SJCRH30 (cell line): ENCODE measurements at places on chromosomes 1 and 21.
A peak's percentile ranks its signal among the peaks of the same experiment; 100 is the strongest.

DNA sequence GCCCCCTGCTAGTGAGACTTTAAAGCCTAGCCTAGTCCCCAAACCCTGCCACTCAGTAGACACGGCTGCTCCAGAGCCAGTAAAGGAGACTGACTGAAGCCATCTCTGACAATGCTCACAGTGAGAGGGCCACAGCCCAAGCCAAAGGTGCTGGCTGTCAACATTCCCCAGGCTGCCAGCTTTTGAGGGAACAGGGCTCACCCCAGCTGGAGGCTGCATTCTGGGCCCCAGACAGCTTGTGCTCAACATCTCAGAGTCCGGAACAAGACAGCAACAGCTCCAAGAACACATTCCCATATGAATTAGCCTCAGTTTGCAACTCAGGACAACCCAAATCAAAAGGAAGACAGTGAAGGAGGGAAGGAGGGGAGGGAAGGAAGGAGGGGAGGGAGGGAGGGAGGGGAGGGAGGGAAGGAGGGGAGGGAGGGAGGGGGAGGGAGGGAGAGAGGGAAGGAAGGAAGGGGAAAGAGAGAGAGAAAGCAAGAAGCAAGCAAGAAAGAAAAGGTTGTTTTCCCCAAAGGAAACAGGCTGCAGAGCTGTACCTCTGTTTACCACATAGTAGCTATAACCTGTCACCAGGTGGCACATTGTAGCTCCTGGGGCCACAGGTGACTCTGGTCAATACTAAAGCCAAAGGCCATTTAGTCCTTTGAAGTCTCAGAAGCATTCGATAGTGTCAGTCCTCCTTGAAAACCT, 5.4 kb downstream of the ARTN start:
- no peak for DNase-seq

GRCh38 chr1:43851561-43852338, 81.9 kb upstream of the ARTN start:
- DNase-seq: no peak

- DNase-seq: no peak
Observed at GRCh38 chr1:45854724-45855123, 51.3 kb downstream of the MAST2 start.

GRCh38 chr1:22670352-22670975, 17.4 kb downstream of the C1QB start:
- DNase-seq: no peak

- no peak for DNase-seq
Observed at GRCh38 chr1:42055061-42055460, 98.1 kb upstream of the GUCA2B start.

GRCh38 chr1:76613886-76614285, 253.4 kb upstream of the ST6GALNAC5 start:
- DNase-seq: no peak

GRCh38 chr1:229563701-229564100, 5.2 kb upstream of the ABCB10 start:
- peak; percentile 22 for DNase-seq

DNA sequence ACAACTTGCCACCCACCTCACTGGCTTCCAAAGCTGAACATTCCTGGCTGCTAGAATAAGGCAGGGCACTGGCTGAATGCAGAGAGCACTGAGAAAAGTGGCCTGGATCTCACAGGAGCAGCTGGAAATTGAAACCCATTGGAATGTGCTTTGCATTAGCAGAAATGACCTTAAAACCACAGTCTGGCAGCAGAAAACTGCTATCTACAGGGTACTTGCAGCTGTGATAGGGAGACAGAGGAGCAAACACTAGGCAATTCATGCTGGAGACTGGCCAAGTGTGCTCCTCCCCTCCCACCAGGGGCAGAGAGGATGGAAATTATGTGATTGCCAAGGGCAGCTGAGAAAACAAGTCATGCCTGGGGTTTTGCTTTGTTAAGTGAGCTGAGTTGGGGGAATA, 47.2 kb downstream of the HSD3B1 start:
- DNase-seq: peak; percentile 99

DNA sequence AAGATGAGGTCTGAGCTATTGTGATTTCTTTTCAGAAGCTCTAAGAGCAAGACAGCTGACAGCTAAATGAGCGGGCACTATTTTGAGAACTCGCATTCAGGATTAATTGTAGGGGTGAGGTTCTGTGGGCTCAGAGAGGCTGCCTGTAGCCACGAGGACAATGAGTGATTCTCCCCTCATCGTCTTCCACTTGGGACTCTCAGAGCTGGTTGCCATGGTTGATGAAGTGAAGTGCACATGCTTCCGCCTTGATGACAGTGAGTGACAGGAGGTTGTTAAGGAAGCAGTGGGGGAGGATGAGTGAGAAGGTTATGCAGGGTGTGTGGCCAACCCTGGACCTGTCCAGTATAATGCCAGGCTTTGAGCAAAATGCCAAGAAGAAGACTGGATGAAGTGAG, 341.7 kb downstream of the PCP4 start:
- DNase-seq: no peak

- peak; percentile 11 for DNase-seq
Observed at GRCh38 chr21:35981514-35982070, 78.7 kb downstream of the SETD4 start.

DNA sequence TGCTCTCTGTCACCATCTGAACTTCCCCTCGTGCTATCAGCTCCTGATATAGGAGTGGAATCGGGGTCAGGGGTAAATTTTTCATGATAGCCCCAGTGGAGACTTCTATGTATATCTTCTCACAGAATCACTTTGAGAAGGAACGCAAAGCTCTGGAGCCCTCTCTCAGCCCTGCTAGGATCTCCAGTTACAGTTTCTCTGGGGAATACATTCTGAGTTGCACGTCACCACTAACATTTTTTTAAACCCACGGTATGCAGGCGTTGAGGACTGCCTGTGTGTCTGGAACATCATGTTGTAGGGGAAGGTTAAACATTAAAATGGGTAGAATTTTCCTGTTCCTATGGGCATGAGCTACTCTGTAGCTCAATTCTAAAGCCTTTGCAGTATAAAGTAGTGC, 116.4 kb upstream of the FAM78B start:
- peak; percentile 19 for DNase-seq

GRCh38 chr1:197415221-197415620, 147.2 kb downstream of the CRB1 start:
- no peak for DNase-seq

- no peak for DNase-seq
Observed at GRCh38 chr1:179318491-179318890, 24.9 kb downstream of the SOAT1 start.

GRCh38 chr1:99745061-99745460, 21.4 kb downstream of the FRRS1 start:
- no peak for DNase-seq

DNA sequence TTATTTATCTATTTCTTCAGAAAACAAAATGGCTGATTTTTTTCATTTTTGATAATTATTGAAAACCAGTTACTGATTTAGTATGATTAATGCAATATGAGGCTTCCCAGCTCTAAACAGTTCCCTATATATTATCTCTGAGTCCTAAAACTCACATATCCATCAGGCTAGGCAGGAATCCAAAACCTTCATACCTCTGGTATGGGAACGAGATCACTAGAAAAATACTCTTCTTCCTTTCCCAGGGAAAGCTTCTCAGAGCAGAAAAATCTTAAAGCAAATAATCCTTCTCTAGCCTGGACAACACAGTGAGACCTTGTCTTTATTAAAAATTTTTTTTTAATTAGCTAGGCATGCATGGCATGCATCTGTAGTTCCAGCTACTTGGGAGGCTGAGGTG, 42.5 kb downstream of the KDM5B start:
- no peak for DNase-seq

DNA sequence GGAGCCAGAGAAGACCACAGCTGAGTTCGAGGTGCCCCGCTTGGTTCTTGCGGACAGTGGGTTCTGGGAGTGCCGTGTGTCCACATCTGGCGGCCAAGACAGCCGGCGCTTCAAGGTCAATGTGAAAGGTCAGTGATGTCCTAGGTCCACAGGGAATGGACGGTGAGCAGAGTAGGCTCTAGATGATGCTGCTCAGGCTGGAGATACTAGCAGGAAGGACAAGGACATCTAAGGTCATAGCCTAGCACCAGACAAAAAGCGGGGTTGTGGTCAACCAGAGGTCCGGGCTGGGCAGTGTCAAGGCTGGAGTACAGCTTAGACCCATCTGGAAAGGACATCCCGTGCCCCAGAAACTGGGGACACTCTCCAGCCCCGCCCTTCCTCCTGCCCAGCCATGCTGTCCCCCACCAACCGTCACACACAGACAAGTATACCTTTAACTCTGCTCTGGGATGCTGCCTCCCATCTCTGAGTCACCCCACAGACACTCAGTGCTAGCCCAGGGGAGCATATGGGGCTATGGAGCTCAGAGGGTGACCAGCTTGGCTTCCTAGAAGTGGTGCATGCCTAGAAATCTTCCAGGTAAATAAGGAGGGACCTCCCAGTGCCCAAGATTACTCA, 8.7 kb downstream of the TIE1 start:
- no peak for DNase-seq

DNA sequence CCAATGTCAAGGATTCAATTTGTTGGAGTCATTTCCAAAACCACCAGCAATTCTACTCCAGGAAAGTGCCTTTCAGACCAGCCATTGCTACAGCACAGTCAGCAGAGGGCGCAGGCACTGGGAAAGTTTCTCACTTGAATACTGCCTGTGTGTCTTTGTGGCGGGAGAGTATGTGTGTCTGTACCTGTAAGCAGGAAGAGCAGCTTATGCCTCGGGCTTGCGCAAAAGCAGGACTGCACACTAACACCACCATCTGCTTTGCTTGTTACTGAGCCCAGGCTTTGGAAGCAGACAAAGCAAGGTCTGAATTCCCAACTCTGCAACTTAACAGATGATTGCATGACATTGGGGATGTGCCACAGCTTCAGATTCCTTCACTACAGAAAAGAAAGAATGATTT, 7.0 kb upstream of the CTSE start:
- peak; percentile 79 for DNase-seq

GRCh38 chr1:201317551-201317950, 34.2 kb downstream of the PKP1 start:
- no peak for DNase-seq

DNA sequence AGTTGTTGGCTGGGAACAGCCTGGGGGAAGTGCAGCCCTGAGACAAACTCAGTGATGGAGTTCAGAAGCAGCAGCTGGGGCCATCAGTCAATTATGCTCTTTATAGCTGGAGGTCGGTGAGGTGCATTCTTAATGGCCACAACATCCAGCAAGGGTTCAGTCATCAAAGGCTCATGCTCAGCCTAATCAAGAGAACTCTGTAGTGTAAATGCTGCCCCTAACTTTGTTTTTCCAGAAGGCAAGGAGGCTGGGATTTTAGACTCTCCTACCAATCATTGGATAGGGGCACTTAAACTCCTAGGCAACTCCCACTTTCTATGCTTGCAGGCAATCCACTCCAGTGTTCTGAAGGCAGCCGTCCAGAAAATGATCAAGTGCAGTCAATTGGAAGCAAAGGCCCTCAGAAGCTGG, 15.0 kb upstream of the RGS4 start:
- peak; percentile 76 for DNase-seq

DNA sequence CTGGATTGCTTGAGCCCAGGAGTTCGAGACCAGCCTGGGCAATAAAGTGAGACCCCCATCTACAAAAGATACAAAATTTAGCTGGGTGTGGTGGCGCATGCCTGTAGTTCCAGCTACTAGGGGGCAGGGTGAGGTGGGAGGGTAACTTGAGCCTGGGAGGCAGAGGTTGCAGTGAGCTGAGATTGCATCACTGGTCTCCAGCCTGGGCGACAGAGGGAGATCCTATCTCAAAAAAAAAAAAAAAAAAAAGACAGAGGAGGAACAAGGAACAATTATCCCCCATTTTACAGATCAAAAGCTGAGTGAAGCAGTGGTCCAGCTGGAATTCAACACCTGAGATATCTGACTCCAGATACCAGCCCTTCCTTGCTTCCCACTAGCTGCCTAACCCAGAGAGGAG, 34.8 kb downstream of the L1TD1 start:
- DNase-seq: peak; percentile 45

- no peak for DNase-seq
Observed at GRCh38 chr1:58045094-58045705, 501.3 kb downstream of the OMA1 start.
